ENCODE measurements at places on chromosomes 5 and 9.

- peak; percentile 74 for DNase-seq
Observed at GRCh38 chr5:73454379-73455036, 5.9 kb upstream of the FOXD1 start.

DNA sequence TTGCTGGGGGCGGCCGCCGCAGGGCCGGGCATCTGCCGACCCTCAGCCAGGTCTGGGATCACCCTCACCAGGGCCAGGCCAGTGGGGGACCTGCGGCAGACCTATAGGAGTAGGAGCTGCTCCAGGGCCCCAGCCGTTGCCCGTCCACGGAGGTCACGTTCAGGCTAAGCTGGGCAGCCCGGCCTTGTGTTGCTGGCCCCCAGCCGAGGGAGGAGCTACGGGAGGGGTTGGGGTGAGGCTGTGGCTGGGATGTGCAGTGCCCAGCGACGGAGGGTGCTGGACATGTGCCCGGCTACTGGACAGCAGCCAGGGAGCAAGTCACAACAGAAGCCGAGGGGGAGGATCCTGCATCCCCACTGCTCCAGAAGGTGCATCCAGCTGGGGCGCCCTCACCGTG, 39.6 kb upstream of the SLC6A19 start:
- no peak for DNase-seq

- no peak for DNase-seq
Observed at GRCh38 chr5:113035096-113035495, 58.5 kb downstream of the DCP2 start.

GRCh38 chr5:4330327-4330726, 734.7 kb downstream of the IRX1 start:
- no peak for DNase-seq

DNA sequence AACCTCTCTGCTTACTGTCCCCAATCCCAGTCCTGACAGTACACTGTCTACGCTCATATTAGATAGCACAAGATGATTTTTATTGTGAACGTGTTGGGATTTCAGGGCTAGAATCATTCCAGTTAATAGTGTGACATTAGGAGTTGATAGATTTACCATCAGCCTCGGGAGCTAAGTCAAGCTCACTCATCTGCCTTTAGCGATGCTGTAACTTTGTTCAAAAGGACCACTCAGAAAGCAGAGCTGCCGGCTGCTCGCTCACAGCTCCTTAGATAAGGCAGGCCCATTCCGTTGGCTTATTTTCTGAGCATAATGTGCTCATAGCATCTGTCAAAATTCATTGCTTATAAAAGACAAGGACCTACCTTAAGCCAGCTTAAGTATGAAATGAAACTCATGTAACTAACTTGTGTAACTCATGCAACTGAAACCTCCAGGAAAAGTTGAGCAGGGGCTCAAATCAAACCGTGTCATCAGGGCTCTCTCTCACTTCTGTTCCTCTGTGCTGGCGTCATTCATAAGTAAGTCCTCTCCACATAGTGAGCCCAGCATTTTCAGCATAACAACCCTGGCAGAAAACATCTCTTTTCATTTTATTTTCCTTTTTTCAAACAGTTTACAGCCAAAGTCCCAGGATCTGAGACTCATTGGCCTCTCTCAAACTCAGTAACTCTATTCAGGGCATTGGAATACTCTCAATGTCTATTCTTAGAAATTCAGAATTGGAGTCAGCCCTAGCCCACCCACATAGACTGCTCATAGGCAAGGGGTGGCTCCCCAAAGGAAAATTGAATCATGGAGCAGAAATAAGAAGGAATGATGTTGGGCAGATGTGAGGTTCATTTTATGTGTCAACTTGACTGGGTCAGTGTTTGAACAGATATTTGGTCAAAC, 208.8 kb downstream of the MAN2A1 start:
- DNase-seq, result no peak

- DNase-seq, result no peak
Observed at GRCh38 chr5:153755913-153756500, 265.5 kb downstream of the GRIA1 start.

DNA sequence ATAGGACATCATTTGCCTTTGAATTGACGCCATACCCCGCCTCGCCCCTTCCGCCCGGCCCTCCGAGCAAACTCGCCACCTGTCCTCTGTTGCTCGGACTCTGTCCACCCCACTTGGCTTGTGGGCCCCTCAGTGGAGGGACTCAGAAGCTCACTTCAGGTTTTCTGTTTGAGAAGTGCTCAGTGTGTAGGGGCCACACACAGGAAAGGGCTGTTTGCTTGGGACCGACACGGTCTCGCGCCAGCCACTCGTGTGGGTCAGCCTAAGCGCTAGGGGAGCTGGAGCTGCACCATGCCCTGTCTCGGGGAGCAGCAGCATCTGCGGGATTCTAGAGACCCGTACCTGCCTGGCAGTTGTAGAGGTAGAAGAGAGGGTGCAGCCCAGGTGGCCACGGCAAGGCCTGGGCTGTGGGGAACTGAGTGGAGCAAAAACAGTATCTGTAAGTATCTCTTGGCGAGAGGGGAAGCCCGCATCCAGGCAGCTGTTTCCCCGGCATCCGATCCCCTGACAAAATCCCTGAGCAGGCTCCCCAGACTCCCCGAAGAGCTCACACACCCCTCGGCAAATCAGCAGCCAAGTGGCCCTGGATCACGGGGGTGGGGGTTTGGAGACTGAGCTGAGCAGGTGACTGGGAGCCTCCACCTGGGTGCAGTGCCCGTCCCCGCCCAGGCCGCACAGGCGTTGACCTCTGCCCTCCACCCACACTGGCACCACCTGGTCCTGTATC, 52.2 kb downstream of the COL5A1 start:
- no peak for DNase-seq

DNA sequence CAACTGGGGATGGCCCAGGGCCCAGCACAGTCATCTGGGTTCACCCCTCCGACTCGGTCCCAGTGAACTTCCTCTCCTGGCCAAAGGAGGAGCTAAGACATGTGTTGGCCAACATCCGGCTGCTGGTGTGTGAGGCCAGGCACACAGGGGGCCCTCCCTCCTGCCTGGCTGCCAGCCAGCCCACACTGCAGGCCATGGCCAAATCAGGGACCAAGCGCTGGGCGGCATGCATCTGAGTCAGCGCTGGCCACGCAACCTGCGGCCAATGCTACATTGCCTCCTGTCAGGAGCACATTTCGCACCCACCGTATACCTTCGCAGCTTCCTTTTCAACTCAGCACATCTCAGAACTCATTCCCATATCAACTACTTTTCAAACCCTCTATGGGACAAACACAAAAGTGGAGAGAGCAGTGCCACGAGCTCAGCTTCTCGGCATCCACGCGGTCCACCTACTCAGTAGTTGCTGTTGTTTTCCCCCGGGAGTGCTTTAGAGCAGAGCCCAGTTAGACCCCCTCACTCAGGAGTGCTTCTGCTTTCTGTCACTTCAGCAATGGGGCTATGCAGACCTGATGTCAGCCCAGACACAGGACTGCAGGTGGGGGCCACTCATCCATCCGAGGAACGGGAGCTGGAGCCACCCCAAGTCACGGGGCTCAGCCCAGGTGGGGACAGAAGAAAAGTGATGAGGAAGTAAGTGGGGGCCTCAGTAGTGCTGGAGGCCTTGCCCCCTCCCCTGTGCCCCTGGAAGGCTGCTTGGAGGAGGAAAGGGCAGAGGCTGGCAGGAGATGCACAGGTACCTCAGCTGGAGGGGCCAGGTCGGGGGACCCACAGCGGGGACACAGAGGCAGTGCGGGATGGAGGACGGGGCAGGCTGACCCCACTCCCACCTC, 13.9 kb downstream of the NINJ1 start:
- DNase-seq, result peak; percentile 89

DNA sequence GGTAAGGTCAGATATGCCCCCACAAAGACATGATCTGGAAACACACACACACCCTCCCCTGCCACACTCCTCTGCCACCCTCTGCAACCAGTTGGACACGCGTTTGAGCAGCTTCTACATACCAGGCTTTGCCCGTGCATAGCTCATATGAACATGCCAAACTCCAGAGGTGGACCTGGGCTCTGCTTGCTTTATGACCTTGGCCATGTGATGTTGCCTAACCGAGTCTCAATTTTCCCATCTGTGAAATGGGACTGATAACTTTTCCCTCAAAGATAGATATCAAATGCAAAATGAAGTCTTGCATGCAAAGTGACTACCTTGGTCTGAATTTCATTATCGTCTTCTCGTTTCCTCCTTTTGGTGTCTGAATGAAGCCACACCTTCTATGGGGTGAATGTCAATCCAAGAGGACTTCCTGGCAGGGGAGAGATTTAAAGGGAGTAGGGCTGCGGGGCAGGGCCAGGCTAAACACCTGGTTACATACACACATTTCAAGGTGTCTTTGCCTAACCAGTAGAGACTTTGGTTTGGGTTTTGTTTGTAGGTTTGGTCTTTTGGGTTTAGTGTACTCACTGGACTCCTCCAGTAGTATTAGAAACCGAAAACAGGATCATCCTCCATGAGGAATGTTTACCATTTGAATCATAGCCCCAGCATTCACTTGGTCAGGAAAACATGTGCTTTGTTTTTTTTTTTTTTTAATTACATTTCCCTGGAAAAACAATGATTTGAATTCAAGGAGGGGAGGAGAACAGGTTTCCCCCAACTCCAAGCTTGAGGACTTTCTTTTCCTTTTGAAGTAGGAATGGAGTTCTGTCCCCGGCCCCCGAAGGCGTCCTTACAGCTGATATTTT, 63.2 kb downstream of the COL27A1 start:
- DNase-seq, result no peak

DNA sequence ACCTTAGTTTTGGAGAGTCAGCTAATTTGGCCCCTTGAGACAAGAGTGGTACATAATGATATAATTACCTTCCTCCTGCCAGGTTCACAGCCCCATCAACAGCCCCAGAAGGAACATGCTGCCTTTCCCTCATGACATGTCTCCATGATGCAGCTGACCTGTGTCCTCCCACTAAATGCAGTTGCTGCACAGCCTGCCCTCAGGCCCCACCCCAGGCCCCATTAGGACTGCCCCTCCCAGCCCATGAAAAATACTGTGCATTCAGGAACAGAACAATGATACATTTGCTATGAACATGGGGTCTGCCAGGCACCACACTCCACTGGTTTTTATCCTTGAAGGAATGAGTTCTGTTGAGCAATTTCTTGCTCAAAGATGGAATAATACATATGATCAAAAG, 176.4 kb downstream of the C5orf15 start:
- no peak for DNase-seq

DNA sequence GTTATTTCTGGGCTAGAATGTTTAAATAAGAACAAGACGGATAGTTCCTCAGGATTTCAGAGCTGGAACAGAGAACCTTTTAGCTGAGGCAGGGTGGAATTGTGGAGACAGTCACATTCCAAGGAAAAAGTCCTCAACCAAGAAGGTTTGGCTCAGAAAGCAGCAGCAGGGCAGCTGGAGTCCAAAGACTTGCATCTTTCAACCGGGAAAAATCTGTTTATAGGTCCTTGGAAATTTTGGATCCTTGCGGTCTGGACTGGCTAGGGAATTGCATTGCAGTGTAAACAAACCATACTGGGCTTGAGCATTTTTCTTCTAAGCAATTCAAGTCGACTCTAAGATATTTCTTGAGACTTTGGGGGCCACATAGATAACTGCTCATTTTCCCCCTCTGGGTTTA, 40.8 kb upstream of the HMHB1 start:
- no peak for DNase-seq

- no peak for DNase-seq
Observed at GRCh38 chr9:81729135-81729534, 39.8 kb upstream of the TLE1 start.

DNA sequence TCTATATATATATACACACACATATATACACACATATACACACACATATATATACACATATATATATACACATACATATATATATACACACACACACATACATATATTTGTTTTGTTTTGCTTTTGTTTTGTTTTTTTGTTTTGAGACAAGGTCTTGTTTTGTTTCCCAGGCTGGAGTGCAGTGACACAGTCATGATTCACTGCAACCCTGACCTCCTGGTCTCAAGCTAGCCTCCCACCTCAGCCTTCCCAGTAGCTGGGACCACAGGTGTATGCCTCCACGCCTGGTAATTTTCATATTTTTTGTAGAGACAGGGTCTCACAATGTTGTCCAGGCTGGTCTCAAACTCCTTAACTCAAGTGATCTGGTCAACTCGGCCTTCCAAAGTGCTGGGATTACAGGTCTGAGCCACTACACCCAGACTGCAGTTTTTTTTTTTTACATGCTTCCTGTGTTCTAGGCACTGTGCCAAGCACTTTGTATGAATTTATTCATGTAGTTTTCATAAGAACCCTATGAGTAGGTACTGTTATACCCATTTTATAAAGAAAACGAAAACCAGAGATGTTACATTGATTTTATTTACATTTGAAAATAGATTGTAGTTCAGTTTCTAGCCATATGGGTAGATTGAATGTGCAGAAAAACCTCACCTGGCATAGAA, 120.7 kb downstream of the PBX3 start:
- DNase-seq, result no peak

- DNase-seq, result no peak
Observed at GRCh38 chr5:68196876-68197275, 18.7 kb upstream of the PIK3R1 start.

DNA sequence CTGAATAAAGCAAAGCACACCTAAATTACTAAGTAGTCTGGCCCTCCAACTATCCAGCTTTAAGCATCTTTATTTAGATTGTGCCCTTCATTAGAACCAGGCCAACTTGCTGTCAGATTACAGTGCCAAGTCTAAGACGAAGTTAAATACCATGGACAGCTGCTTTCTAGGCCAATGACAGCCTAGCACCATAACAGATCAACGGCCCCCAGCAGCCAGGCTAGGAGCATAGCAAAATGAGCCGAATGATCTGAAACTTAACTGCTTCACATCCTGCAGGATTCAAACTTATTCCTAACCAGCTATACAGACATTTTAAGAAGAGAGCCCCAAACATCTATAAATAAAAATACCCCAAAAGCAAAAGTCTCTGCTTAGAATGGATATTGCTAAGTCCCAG, 6.8 kb downstream of the SLC24A2 start:
- DNase-seq, result peak; percentile 51

DNA sequence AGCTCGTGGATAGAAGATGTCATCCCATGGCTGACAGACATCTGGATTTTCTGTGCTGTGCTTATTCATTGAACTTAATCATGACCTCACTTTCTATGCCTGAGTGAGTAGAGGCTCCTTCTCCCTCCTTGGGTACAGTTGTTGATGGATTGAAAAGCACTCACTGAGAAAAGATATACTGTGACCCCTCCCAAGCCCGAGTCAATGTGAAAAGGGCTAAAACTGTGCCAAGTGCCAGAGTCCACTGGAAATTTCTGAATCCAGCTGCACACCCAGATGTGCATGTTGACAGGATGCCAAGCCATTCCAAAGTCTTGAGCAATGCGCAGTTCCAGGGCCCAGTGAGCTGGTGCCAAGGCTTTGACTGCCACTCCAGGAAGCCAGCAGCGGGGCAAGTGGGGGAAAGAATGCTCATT, 473.0 kb downstream of the NTRK2 start:
- DNase-seq, result no peak

All from H7 (cell line).